ENCODE measurements at places on chromosomes 2 and 18.

GRCh38 chr2:179444056-179444455 lies 179.4 kb upstream of the SESTD1 start:
- no peak for DNase-seq

GRCh38 chr18:34971313-34971712 lies 69.9 kb upstream of the MAPRE2 start:
- no peak for DNase-seq

DNA sequence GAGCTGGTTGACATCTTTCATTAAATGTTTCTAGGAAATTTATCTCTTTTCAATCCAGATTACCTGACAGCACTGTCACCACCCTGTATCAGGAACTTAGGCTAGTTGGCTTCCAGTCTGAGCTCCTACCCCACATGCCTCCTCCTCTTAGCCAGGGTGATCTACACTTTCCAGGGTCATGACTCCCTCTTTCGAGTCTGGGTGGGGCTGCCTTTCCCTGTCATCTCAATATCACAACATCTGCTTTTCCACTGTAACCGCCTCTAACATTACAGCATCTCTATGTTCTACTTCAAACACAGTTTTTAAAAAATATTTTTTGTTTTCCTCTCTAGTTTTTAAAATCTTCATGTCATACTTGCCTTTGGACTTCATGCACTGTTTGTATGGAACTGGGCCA lies 129.2 kb downstream of the RBMS1 start:
- no peak for DNase-seq

DNA sequence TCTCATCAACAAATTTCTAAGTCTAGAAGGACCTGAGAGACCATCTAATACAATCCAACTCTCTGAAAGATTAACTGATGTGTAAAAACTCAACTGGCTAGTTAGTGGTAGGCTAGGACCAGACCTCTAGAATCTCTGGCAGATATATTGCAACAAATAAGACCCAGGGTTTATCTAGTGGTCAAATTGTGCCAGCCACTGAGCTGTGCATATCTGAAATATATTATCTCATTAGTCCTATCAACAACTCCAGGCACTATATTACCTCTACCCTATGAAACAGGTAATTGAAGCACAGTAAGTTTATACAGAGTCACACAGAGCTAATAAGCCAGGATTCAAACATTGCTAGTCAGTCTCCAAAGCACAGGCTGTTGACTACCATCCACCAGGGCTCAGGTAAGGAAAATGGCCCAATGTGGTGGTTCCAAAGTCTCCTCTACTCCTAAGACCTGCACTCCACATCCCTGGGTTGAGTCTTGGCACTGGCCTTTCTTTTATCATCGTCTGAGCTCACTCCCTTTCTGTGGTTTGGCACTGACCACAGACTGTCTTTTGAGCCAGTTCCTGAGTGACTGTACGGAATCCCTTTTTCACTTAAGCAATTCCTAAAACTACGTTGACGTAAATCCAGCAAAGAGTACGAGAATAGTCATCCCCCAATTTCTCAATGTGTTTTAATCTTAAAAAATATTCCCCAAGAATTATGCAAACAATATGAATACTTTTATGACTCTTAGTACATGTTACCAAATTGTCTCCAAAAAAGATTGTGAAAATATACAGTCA lies 11.9 kb upstream of the PID1 start:
- no peak for DNase-seq

GRCh38 chr2:240467659-240468302 lies 32.3 kb downstream of the GPC1 start:
- no peak for DNase-seq

DNA sequence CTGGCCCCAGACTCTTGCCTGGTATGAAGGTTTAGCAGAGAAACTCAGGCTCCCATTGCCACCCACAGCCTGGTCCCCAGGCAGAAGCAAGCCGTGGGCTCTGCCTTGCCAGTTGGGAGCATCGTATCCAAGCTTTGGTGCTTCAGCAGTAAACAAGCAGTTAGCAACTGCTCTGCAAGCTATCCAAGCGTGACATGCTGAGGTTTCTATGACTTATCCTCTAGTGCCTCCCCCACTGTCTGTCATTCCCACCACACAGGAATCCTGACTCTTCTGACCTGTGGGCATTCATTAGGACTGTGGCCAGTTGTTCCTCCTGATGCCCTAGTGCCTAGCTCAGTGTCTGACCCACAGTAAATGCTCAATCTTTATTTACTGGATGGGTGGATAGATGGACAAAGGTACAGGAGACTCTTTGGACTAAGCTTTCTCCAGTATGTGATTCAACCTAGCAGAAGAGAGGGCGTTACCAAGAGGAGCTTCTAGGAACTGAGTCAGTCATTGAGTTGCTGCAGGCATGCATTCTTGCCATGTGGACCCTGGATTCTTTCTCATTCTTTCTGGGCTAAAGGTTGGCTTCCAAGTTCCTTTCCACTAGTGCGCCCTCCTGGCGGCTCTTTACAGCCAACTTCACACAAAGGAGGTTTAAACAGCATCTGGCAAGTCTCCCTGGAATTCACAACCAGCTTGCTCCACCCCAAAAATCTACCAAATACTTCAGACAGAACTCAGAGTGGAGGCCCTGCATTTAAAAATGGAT lies 40.6 kb upstream of the MRPL19 start:
- DNase-seq, result no peak

GRCh38 chr2:63580651-63581297 lies 7.5 kb downstream of the WDPCP start:
- DNase-seq, result no peak

GRCh38 chr2:58508006-58508405 lies 266.9 kb upstream of the FANCL start:
- no peak for DNase-seq

- DNase-seq, result no peak
These were observed 109.7 kb downstream of the FOXI3 start for GRCh38 chr2:88342749-88343148.

GRCh38 chr2:133344849-133345248 lies 223.4 kb downstream of the NCKAP5 start:
- no peak for DNase-seq

- DNase-seq, result no peak
These were observed 115.1 kb downstream of the ANKRD44 start for GRCh38 chr2:197195518-197195917.

- no peak for DNase-seq
These were observed 312.4 kb downstream of the DCC start for GRCh38 chr18:52652391-52652790.

DNA sequence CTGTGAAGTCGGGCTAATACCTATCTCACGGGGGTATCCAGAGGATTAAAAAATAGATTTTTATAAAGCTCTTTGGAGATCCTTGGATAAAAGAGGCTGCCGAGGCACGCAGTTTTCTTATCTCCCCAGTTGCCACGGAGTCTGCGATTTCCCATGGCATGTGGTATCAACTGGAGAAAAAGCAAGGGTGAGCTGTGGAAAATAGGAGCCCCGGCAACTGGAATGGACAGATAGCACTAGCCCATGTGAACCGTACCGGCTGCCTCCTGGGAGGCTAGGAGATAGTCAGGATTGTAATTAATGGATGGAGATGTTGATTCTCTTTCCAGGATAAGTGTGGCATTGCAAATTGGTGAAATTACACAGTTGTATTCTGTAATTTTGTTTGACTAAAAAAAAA lies 407.6 kb upstream of the KCNH7 start:
- DNase-seq, result no peak

- DNase-seq, result no peak
These were observed 35.2 kb downstream of the UNC50 start for GRCh38 chr2:98643496-98644100.

DNA sequence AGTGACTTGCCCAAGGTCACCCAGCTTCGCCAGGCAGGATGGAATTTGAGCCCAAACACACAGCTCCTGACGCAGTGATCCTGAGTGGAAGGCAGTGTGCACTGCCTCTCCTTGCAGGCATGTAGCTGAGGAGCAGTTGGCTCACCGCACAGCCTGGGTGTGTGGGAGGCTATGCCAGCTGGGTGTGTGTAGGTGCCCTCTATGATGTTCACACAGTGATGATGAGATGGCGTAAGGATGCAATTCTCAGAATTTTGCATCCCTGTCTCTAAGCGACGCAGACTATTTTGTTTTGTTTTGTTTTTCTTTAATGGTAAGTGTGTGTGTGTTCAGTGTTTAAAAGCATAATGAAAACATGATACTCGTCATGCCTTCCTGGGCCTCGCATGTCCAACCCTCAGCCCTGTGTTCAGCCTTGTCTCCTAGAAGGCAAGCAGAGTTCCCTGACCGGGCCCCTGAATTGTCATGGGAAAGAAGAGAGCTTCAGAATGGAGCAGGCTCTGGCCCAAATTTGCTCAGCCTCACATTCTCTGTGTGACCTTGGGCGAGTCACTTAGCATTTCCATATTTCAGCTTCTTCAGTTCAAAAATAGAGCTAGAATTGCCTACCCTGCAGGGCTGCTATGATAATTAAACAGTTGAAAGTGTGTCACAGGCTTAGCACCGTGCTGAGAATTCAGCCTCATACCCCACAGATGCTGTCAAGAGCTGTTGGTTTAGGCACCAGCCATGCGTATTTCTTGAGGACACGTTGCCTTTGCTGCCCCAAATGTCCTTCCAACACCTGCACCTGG lies 603.6 kb upstream of the RAB6C start:
- DNase-seq, result no peak

- peak; percentile 90 for DNase-seq
These were observed 29.0 kb downstream of the SLC1A4 start for GRCh38 chr2:65018141-65018582.

- no peak for DNase-seq
These were observed 1018.4 kb upstream of the ACVR2A start for GRCh38 chr2:146826388-146826787.

DNA sequence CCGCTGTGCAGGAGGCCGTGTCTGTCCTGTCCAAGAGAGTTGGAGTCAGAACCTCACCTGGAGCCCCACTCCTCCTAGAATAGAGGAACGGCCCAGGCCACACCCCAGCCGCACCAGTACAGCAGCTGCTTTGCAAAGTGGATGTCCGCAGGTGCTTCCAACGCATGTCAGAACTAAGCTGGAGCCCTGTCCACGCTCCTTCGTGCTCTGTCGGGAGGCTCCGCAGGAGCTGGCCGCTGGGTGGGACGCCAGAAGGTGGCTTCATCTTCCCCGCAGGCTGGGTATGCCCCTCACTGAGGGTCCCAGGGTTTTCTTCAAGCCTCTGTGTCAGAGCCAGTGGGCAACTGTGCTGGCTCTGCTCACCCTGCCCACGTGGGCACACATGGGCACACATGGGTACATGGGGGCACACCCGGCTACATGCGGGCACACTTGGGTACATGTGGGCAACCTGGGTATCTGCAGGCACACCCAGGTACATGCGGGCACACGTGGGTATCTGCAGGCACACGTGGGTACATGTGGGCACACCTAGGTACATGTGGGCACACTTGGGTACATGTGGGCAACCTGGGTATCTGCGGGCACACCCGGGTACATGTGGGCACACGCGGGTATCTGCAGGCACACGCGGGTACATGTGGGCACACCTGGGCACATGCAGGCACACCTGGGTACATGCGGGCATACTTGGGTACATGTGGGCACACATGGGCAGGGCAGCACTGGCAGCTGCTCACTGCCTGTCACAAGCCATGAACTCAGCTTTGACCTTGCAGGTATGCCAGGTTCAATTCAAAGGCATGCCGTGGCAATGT lies 67.1 kb upstream of the CTDP1 start:
- no peak for DNase-seq

DNA sequence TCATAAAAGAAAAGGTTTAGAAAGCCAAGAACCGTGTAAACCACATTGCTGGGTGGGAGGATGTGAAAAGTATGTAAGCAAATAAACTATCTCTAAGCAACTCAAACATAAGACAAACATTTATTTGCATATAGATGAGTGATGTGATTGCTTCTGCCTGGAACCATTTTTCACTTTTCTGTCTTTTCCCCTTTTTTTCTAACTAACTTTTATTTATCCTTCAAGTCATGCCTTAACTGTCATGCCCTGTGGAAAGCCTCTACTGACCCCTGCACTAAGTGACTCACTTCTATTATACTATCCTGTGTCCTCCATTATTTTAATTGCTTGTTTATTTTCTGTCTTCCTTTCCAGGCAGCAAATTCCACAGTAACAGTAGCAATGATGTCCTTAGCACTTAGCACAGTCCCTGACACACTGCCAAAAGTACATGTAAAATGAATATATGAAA lies 87.5 kb upstream of the CTAGE1 start:
- DNase-seq, result no peak

DNA sequence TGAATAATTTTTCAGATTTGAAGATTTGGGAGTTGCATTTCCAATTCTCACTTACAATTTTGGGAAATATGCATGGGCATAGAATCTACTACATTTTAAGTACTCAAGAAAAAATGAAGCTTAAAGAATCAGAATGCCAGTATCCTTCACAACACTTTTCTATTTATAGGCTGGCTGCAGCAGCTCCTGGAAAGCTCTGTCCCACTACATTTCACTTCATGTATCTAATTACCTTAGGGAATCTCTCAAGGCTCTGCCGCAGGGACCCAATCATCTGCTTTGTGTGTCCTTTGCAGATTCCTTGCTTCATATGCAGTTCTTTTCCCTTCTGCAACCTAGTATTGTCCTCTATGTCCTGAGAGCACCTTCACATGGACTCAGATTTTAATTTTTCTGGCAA lies 102.9 kb downstream of the NUP35 start:
- no peak for DNase-seq

- peak; percentile 30 for DNase-seq
These were observed 109.6 kb upstream of the FSIP2 start for GRCh38 chr2:185628985-185629384.

- no peak for DNase-seq
These were observed 156.4 kb downstream of the RDH14 start for GRCh38 chr2:18403921-18404522.

DNA sequence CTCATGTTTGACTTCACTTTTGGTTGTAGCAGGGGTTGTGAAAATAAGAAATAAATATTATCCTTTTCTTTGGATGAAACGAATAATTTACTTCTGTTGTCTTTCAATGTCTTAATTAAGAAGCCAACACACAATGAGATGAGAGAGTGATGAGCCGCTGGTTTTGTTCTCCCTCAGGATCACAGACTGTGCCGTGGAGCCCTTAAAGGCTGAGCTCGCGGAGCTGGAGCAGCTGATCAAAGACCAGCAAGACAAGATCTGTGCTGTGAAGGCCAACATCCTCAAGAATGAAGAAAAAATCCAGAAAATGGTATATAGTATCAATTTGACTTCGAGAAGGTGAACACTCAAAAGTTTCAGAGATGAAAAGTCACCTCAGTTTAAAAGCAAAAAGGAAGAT lies 28.1 kb upstream of the ASB1 start:
- DNase-seq, result no peak

DNA sequence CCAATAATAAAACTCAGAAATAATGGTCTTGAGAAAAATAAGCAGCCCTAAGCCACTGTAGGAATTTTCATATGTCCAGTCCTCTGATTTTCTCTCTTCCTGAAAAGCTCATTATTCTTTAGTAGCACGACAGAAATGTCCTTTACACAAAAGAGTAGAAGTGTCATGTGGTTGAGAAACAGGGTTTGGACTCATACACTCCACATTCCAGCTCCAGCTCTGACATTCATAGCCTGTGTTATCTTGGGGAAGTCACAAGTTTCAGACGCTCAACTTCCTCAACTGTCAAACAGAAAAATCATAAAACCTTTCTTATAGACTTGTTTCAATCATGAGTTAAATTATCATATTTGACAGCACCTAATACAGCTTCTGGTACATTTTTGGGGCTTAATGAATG lies 511.5 kb downstream of the TNS1 start:
- peak; percentile 50 for DNase-seq
